ENCODE measurements at places on chromosomes 1 and 21. TPM values are rescaled to one million over a fixed set of nuclear protein-coding genes. Genes with fewer than 3 reads are reported as not detected.

GRCh38 chr1:97114842-97115241 lies 393.3 kb downstream of the PTBP2 start:
- no peak overlapping the region for H3K4me3 ChIP-seq
- no peaks in the 10 kb centered on the region for H3K36me3 ChIP-seq
- H3K4me1 ChIP-seq = no peaks in the 10 kb centered on the region
- no peak for DNase-seq
- no peaks in the 10 kb centered on the region for H3K27me3 ChIP-seq

GRCh38 chr1:93814059-93814794 lies 64.8 kb downstream of the DNTTIP2 start:
- no peaks in the 10 kb centered on the region for H3K36me3 ChIP-seq
- no peak overlapping the region for H3K27ac ChIP-seq
- peak; percentile 53 for DNase-seq
- no peaks in the 10 kb centered on the region for H3K27me3 ChIP-seq
- H3K4me1 ChIP-seq = peaks cover 38% of the 10 kb centered on the region
- no peak overlapping the region for H3K4me3 ChIP-seq

DNA sequence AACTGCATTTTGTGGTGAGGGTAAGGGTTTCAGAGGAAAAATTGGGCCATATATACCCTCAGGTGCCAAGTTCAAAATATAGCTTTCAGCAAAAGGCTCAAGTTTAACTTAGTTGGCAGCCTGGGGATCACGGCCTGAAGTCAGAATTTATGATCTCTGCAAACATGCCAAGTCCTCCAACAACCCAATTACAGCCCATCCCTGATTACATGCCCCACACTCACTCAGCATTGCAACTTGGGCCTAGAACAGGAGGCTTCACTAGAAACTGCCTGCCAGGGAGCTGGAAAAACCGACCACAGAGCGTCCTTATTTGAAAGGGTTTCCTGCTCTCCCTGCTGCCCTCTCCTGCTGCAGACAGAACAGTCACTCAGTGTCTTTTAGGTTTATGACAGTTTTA lies 12.4 kb downstream of the FYB2 start:
- no peaks in the 10 kb centered on the region for H3K36me3 ChIP-seq
- no peak overlapping the region for H3K27ac ChIP-seq
- no peak for DNase-seq
- H3K27me3 ChIP-seq = peaks cover 1% of the 10 kb centered on the region
- H3K4me3 ChIP-seq = no peak overlapping the region
- H3K4me1 ChIP-seq = no peaks in the 10 kb centered on the region

DNA sequence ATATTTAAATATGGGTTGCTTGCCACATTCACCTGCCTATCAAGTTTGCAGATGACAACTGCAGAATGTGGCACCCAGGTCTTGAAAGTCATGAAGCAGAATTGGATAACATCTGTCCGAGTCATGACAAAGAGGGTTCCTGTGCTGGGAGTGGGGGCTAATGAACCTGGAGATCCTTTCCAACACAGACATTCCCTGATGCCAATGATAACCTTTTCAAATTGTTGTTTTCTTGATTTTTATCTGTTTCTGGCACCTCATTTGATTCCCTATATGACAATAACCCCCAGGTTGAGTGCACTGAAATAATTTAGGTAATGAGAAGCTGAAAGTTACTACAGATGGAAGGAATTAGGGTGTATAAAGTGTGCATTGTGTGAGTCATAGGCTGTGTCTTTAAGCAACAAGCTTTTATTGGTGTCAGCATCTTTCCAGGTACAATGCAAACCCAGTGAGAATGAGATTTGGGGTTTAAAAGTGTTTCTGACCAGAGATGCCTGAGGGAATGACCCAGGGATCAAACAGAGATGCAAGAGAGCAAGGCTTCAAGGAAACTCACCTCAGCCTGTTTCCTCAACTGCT lies 32.0 kb upstream of the IL10 start:
- no peaks in the 10 kb centered on the region for H3K36me3 ChIP-seq
- H3K4me1 ChIP-seq = peaks cover 76% of the 10 kb centered on the region
- H3K27ac ChIP-seq = peak overlapping the region; percentile 81
- peaks cover 12% of the 10 kb centered on the region for H3K27me3 ChIP-seq

DNA sequence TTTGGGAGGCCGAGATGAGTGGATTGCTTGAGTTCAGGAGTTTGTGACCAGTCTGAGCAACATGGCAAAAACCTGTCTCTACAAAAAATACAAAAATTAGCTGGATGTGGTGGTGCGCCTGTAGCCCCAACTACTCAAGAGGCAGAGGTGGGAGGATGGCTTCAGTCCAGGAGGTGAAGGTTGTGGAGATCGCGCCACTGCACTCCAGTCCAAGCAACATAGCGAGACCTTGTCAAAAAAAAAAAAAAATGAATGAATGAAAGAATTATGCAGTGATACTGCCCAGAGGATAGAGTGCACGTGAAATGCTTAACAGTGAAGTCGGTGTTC lies 429 bp upstream of the DPH2 start:
- H3K27ac ChIP-seq = no peak overlapping the region
- peaks cover 24% of the 10 kb centered on the region for H3K4me1 ChIP-seq
- no peaks in the 10 kb centered on the region for H3K27me3 ChIP-seq
- H3K36me3 ChIP-seq = peaks cover 34% of the 10 kb centered on the region
- no peak for DNase-seq

GRCh38 chr21:45302082-45303061 lies 14.7 kb upstream of the POFUT2 start:
- peak overlapping the region; percentile 49 for H3K27ac ChIP-seq
- H3K36me3 ChIP-seq = no peaks in the 10 kb centered on the region
- H3K27me3 ChIP-seq = no peaks in the 10 kb centered on the region
- no peaks in the 10 kb centered on the region for H3K4me1 ChIP-seq
- peak; percentile 51 for DNase-seq
- no peak overlapping the region for H3K4me3 ChIP-seq

- no peak for DNase-seq
- peaks cover 57% of the 10 kb centered on the region for H3K4me1 ChIP-seq
- H3K4me3 ChIP-seq = no peak overlapping the region
- peaks cover 48% of the 10 kb centered on the region for H3K36me3 ChIP-seq
- no peaks in the 10 kb centered on the region for H3K27me3 ChIP-seq
Measured at GRCh38 chr1:8687538-8687937, 129.9 kb downstream of the RERE start.

- H3K4me1 ChIP-seq = no peaks in the 10 kb centered on the region
- no peaks in the 10 kb centered on the region for H3K27me3 ChIP-seq
- no peaks in the 10 kb centered on the region for H3K36me3 ChIP-seq
- H3K4me3 ChIP-seq = no peak overlapping the region
- no peak for DNase-seq
- no peak overlapping the region for H3K27ac ChIP-seq
Measured at GRCh38 chr1:107110326-107110725, 30.5 kb upstream of the NTNG1 start.

GRCh38 chr1:208033236-208033635 lies 122.3 kb upstream of the CD34 start:
- no peaks in the 10 kb centered on the region for H3K4me1 ChIP-seq
- H3K27ac ChIP-seq = no peak overlapping the region
- no peaks in the 10 kb centered on the region for H3K36me3 ChIP-seq
- peaks cover 4% of the 10 kb centered on the region for H3K27me3 ChIP-seq
- no peak overlapping the region for H3K4me3 ChIP-seq
- DNase-seq = no peak

DNA sequence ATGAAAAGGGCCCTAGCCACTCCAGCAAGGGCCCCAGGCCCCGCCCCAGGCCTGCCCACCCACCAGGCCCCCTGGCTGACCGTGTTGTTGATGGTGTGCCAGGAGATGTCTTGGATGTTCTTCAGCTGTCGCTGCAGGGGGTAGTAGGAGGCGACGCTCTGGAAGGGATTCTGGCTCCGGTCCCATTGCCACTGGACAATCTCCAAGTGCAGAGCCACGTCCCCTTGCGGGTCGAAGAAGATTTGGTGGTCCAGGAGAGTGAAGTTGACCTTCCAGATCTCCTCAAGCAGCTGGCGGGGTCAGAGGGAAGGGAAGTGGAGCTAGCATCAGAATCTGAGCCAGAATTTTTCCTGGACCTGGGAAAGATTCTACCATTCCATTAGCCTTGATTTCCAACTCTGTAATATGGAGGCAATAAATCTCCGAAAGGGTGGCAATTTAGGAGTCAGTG lies 10.2 kb downstream of the TAS1R2 start:
- DNase-seq = no peak
- no peaks in the 10 kb centered on the region for H3K4me1 ChIP-seq
- no peak overlapping the region for H3K27ac ChIP-seq
- no peaks in the 10 kb centered on the region for H3K36me3 ChIP-seq
- H3K27me3 ChIP-seq = no peaks in the 10 kb centered on the region

DNA sequence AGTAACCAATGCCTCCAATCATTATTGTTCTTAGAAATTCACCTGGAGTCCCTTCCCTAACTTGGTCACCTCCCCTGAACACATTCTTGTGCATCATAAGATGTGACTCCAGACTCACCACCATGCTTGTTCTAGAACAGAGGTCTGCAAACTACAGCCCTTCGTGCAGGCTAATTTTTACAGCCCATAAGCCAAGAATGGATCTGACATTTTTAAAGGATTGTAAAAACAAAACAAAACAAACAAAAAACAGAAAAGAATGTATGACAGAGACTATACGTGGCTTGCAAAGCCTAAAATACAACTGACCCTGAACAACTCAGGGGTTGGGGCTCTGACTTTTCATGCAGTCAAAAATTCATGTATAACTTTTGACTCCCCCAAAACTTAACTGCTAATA lies 6.2 kb upstream of the HIVEP3 start:
- H3K4me1 ChIP-seq = peaks cover 12% of the 10 kb centered on the region
- peaks cover 2% of the 10 kb centered on the region for H3K36me3 ChIP-seq
- H3K4me3 ChIP-seq = no peak overlapping the region

DNA sequence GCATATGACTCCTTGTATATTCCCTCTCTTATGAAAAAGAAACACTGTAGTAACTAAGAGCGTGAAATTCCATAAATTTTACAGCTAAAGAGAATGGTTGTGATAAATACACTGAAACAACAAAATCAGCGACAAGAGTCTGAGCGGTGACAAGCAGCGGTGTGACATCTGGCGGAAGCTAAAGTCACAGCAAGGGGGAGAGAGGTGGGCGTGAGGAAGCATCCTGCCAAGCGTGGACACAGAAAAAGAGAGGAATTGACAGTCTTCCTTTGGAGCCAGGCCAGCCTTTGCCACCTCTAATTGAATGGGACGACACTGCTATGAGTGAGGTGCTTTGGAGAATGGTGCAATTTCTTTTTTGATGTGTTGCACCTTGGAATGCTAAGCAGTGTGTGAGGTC lies 25.9 kb downstream of the PSMB2 start:
- DNase-seq = no peak
- H3K4me3 ChIP-seq = no peak overlapping the region
- peaks cover 5% of the 10 kb centered on the region for H3K4me1 ChIP-seq
- H3K27ac ChIP-seq = no peak overlapping the region
- no peaks in the 10 kb centered on the region for H3K27me3 ChIP-seq

DNA sequence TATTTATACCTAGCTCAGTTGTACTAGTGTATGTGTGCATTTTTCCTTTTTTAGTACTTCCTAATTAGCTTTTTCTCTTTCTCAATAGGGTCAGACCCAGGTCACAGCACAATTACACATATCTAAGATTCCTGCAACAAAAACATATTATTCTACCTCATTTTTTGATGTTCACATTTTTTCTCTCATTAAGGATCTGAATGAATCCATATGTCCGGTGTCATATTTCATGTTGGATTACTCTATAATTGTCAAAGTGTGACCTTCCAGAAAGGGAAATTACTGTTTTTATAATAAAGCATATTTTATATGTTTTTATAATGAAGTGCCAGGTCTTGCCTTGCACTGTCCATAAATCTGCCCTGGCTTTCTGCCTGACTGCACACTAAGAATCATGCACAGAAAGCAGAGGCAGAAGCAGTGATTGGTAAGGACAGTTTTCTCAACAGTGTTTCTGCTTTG lies 143.7 kb downstream of the KCNT2 start:
- H3K4me1 ChIP-seq = no peaks in the 10 kb centered on the region
- no peak overlapping the region for H3K4me3 ChIP-seq
- no peak overlapping the region for H3K27ac ChIP-seq
- H3K36me3 ChIP-seq = no peaks in the 10 kb centered on the region
- H3K27me3 ChIP-seq = no peaks in the 10 kb centered on the region

- DNase-seq = no peak
- H3K27ac ChIP-seq = no peak overlapping the region
- H3K4me3 ChIP-seq = no peak overlapping the region
- no peaks in the 10 kb centered on the region for H3K4me1 ChIP-seq
- peaks cover 16% of the 10 kb centered on the region for H3K27me3 ChIP-seq
- H3K36me3 ChIP-seq = no peaks in the 10 kb centered on the region
Measured at GRCh38 chr1:207702317-207702716, 49.5 kb upstream of the CD46 start.

- H3K4me1 ChIP-seq = peaks cover 41% of the 10 kb centered on the region
- DNase-seq = peak; percentile 71
- no peaks in the 10 kb centered on the region for H3K36me3 ChIP-seq
- H3K4me3 ChIP-seq = peak overlapping the region; percentile 97
- H3K27ac ChIP-seq = peak overlapping the region; percentile 90
Measured at GRCh38 chr1:146036965-146037646, 15.6 kb upstream of the HJV start.

GRCh38 chr1:40817791-40818263 lies 34.2 kb downstream of the KCNQ4 start:
- no peaks in the 10 kb centered on the region for H3K36me3 ChIP-seq
- no peak overlapping the region for H3K27ac ChIP-seq
- peaks cover 8% of the 10 kb centered on the region for H3K27me3 ChIP-seq
- H3K4me1 ChIP-seq = peaks cover 5% of the 10 kb centered on the region
- DNase-seq = no peak

- no peak overlapping the region for H3K27ac ChIP-seq
- H3K4me1 ChIP-seq = peaks cover 5% of the 10 kb centered on the region
- DNase-seq = no peak
- no peak overlapping the region for H3K4me3 ChIP-seq
- peaks cover 1% of the 10 kb centered on the region for H3K27me3 ChIP-seq
Measured at GRCh38 chr1:228120351-228120750, 11.3 kb upstream of the MRPL55 start.

DNA sequence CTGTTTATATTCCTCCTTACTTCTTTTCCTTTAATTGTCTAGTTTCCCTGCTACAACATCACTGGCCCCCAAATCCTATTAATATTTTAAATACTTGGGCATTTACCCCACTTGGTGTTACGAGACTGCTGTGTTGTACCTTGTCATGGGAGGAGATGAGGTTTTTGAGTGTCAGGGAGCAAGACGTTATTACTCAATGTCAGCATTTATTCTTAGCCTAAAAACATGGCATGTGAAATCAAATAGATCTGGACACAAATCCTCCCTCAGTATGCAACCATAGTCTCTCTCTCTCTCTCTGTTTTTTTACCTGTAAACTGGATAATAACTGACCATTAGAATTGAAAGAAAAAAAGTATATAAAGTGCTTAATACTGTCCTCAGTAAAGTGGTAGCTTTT lies 4.6 kb downstream of the LRRC8B start:
- H3K4me3 ChIP-seq = no peak overlapping the region
- H3K4me1 ChIP-seq = peaks cover 50% of the 10 kb centered on the region
- H3K36me3 ChIP-seq = peaks cover 41% of the 10 kb centered on the region
- H3K27ac ChIP-seq = no peak overlapping the region
- no peaks in the 10 kb centered on the region for H3K27me3 ChIP-seq
- no peak for DNase-seq

The PGLYRP3 gene
- total RNA-seq = not detected

The IFI44 gene
- 16.0 TPM for total RNA-seq

The S100B gene
- total RNA-seq = not detected

The ADGRL2 gene
- not detected for total RNA-seq

All from activated T-helper 2 cell treated with anti-CD3 and anti-CD28 coated beads, Interferon-gamma antibody, Interleukin-2, Interleukin-4, amounts not matched to agents 10 μg/mL and 5 μg/mL and 100 μg/mL, durations not matched to agents 14 hours and 24 hours and 36 hours (primary cell).